ENCODE measurements at places on chromosomes 3 and 15.

DNA sequence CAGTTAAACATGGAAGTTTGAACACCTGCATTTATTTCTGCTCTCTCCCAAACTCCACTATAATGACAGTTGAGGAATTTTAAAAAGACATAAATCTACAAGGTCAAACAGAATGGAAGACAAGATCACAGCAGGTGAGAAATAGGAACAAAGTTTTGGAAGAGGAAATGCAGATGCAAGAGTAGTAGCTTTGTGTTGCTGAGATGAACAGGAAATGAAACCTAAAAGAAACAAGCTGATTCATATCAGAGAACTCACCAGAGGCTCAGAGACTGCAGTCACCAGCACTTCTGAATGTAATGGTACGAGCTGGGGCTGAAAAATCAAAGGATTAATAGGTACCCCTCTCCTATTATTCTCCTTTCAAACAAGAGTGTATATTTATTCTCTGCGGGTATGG is 459.9 kb downstream of the RAP2B start:
- DNase-seq, result no peak

GRCh38 chr3:62041681-62042080 is 331.7 kb downstream of the FEZF2 start:
- DNase-seq, result no peak

- no peak for DNase-seq
Observed at GRCh38 chr3:21229426-21230135, 521.4 kb downstream of the ZNF385D start.

DNA sequence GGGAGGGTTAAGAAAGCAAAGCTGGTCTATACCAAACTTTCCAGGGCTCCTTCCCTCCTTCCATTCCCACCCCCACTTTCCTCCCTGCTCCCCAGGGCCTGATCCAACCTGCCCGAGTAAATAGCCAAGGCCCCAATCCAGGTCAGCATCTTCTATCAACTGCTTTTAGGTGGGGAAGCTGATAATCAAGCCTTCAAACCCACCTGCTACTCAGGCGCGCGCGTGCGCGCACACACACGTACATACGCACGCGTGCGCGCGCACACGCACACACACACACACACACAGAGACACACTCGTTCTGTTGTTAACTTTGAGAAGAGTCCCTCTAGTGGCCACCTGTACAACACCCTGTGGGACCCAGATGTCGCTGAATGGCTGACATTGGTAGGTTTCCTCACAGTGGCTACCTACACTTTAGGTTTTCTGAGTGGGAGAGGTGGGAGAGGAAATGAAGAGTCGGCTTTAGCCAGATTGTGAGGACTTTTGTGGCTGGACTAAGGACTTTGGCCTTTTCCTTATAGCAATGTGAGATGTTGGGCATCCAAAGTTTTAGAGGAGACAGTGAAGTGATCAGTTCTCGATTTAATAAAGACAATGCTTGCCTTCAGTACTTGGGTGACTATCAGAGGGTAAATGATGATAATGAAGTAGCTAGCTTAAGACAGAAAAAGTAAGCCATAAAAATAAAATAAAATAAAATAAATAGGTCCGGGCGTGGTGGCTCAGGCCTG is 179.9 kb upstream of the C2CD4B start:
- peak; percentile 95 for DNase-seq

- DNase-seq, result no peak
Observed at GRCh38 chr3:36678216-36679013, 85.9 kb downstream of the DCLK3 start.

DNA sequence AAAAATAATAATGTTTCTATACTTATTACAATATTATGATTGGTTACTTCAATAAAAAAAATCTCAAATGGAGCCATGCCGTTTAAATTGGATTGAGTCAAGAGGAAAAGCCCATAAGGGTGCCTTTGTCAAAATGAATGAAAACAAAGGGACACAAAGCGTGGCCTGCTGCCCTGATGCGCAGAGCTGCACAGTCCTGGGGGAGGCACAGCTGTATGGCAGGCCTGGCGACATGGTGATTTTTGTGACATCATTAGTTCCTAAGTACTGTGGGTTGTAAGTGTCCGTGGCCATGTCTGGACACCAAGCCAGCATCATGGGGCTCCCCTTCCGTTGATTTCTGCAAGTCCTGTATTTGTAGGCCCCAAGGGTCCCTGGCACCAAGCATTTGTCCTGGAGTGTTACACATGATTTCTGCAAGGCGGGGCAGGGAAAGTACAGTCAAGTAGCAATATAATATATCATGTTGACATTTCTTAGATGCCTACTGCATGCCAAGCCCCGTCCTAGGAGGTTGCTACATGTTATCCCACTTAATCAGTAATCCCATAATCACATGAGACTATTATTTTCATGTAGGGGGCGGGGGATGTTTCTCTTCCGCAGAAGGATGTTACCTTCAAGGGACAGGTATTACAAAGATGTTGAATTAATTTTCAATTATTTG is 59.7 kb downstream of the GHSR start:
- DNase-seq, result no peak

DNA sequence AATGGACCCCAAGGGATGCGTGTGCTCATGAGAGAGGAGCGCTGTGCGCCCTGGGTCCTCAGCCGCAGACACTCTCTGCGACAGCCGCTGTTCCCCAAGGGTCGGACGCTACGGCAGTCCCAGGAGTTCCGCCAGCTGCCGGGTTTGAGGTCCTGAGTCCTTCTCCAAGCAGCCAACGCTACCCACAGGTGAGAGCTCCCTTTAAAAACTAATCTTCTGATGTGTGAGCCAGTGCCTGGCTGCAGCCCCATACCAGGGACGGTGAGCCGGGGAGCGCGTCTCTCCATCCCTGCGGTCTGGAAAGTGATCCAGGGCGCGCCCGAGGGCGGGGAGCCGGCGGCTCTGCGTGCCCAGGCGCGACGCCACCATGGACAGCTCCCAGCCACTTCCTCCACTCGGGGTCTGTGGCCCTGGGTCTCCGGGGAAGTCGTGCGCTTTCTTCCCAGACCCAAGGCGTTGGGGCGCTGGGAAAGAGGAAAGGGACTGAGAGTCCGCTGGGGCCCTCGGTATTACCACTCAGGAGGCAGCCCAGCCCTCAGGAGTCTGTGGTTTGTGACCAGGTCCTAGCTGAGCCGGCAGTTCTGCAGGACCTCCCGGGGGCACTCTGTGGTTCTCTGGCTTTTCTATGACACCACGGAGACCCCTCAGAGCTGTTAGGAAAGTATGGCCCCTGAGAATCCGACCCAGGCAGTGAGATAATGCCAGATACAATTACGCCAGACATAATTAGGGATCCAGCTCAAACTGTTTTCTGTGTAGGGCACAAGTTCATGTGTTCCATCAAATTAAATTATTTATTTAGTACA is 1.4 kb downstream of the CEMIP start:
- no peak for DNase-seq

DNA sequence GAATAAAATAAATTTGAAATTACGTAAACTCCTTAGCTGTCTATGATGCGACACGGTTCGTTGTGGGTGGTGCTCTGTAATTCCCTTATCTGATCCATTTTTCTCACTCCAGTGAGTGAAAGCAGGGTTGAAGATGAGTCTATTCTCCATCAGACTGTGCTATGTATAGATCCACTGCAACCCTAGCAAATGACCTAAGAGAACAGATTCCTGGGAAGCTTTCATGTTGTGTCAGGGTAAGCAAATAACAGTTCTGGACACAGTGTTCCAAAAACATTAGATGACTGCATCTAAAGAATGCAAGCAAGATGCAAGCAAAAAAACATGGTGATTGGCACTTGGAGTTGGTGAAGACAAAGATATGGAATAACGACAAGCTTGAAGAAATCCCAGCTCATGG is 239.3 kb downstream of the SLC9A9 start:
- no peak for DNase-seq

DNA sequence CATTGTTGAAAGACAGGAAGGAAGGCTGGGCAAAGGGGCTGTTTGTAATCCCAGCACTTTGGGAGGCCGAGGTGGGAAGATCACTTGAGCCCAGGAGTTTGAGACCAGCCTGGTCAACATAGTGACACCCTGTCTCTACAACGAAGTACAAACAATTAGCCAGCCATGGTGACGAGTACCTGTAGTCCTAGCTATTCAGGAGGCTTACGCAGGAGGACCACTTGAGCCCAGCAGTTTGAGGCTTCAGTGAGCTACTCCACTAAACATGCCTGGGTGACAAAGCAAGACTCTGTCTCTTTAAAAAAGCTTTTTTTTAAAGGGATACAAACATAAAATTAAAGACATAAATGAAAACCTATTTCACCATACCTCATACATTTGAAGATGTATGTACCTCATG is 11.1 kb downstream of the SERP1 start:
- no peak for DNase-seq

- DNase-seq, result no peak
Observed at GRCh38 chr3:50653937-50654595, 20.7 kb upstream of the DOCK3 start.

- no peak for DNase-seq
Observed at GRCh38 chr15:22810853-22811338, 24.5 kb downstream of the NIPA1 start.

DNA sequence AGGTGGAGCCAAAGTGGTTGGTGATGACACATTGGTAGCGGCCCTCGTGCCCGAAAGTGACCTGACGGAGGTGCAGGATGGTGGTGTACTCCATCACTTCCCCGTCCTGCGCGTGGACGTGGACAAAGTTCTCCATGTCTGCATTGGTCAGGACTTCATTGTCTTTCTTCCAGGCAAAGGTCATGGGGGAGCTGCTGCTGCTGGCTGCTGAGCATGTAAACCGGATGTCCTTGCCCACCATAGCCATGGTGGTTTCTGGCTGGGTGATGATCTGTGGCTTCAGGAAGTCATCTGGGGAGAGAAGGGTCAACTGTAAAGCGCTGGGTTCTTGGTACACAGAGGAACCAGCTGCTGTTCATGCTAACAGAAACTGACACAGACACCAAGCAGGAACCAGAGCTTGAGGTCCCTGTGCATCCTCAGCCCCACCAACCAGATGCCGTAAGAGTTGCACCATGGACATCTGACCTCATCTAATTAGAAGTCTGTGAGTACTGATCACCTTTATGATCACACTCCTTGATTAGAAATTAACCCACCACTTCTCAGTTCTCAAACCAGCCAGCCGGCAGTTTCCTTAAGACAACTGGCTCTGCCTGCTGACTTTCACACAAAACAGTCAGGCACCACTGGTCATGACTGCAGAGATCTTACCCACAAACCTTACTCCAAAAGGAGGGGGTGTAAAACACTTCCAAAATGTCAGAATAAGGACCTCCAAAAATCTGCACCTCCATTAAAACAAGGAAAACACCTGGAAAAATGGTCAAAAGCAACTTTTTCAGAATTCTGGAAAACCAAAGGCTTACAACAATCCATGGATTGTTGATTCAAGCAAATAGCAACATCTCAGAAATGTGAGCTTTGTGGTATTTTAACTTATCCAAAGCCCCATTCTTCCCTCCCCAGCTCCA is 114.6 kb downstream of the LRIG1 start:
- no peak for DNase-seq

DNA sequence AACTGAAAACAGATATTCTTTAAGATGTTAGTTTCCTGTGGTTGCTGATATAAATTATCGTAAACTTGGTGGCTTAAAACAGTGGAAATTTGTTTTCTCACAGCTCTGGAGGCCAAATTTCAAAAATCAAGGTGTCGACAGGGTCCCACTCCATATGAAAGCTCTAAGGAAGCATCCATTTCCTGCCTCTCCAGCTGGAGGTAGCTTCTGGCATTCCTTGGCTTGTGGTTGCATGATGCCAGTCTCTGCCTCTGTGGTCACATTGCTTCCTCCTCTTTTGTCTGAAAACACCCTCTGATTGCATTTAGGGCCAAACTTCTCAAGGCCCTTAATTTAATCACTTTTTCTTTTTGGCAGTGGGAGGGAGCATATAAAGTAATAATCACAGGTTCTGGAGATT is 96.8 kb downstream of the PPM1L start:
- no peak for DNase-seq

DNA sequence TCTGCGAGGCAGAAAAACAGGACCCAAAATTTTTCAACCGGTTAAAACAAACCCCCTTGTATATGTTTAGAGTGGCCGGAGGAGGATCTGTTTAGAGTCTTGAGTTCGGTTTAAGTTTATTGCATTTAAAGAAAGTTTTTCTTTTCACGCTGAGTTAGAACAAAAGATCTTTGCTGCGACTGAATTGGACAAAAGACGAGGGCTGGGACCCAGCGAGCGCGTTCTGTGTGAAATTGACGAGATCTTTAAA is 9.8 kb downstream of the NR2F2 start:
- no peak for DNase-seq

- DNase-seq, result no peak
Observed at GRCh38 chr3:71066356-71066755, 517.2 kb downstream of the FOXP1 start.

DNA sequence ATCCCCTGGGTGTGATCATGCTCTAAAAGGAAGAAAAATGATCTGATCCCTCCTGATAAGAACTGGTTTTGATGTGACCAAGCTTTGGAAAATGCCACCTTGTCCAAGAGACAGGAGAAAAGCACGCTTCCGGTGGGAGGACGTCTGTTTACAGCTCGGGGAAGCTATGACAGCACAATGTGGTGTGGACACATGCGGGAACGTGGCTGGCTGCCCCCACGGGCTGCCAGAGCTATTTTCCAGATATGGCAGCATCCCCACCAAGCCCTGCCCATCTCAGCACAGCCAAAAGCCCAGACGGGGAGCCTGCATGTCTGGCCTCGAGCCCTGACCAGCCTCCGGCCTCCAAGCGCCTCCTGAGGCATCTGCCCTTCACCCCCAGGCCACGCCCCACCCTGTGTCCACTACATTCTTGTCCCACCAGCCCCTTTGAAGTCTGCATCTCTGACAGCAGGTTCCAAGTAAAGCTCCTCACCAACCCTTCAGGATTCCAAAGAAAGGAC is 63.2 kb upstream of the HRH1 start:
- DNase-seq, result no peak

DNA sequence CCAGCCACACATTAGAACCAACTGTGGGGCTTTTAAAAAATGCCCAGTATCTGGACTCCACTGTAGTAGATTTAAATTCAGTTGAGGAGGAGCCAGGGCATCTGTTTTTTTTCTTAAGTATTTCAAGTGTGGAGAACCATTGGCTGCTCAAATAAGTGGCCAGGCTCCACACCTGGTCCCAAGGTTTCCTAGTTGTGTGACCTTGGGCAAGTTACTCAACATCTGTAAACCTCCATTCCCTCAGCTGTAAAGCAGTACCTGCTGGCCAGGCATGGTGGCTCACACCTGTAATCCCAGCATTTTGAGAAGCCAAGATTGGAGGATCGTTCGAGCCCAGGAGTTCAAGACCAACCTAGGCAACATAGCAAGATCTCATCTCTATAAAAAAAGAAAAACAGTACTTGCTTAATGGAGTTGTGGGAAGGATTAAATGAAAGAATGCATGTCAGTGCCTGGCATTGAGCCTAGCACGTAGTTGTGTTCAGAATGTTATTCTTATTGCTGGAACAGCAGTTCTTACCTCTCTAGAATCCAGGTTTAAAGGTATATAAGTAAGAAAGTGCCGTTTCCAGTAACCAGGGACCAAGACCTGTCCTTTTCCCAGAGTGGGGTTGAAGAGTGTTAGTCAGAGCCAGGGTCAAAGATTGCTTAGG is 2.0 kb downstream of the PPP1R14D start:
- DNase-seq, result no peak

DNA sequence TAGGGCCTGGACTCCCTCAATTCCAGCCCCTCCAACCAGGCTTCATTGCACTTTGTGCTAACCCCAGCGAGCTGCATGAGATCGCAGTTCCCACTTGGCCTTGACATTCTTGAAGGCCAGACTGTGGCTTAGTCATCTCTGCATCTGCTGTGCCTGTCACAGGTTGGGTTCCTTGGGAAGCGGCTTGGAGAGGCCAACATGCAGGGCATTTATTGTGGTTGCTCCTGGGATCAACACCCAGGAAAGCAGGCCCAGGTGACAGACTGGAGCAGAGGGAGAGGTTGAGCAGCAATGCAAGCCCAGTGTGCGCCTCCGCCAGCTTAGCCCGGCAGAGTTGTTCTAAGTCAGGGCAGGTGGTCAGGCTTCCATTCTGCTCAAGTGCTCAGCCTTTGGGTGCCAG is 10.5 kb downstream of the ABCF3 start:
- DNase-seq, result no peak

Data from T-helper 2 cell (primary cell).